Activated naive CD4-positive, alpha-beta T cell treated with anti-CD3 and anti-CD28 coated beads, Interleukin-2, amount 50 U/mL, for 16 hours (primary cell): ENCODE measurements at places on chromosomes 7 and 10.
A peak's percentile ranks its signal among the peaks of the same experiment; 100 is the strongest.

- no peak for DNase-seq
Observed at GRCh38 chr10:100864978-100865377, 47.8 kb upstream of the SLF2 start.

DNA sequence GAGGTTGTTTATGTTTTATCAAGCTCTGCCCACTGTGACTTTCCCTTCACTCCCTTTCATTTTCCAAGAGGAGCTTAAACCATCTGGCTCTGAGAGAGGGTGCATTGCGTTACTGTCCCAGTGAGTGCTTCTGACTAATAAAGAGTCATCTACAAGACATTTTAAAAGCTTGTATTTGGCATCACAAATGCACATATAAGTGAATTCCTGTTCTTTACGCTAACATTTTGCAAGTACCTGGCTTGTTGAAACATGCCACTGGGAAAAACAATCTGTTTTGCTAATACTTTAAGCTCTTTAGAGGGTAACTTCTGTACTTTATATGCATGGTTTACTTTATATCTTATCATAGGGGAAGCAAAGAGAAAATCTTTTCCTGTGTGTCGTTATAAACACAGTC lies 534.6 kb upstream of the POM121L12 start:
- DNase-seq, result no peak

- no peak for DNase-seq
Observed at GRCh38 chr7:136869001-136869961, 829 bp downstream of the CHRM2 start.

DNA sequence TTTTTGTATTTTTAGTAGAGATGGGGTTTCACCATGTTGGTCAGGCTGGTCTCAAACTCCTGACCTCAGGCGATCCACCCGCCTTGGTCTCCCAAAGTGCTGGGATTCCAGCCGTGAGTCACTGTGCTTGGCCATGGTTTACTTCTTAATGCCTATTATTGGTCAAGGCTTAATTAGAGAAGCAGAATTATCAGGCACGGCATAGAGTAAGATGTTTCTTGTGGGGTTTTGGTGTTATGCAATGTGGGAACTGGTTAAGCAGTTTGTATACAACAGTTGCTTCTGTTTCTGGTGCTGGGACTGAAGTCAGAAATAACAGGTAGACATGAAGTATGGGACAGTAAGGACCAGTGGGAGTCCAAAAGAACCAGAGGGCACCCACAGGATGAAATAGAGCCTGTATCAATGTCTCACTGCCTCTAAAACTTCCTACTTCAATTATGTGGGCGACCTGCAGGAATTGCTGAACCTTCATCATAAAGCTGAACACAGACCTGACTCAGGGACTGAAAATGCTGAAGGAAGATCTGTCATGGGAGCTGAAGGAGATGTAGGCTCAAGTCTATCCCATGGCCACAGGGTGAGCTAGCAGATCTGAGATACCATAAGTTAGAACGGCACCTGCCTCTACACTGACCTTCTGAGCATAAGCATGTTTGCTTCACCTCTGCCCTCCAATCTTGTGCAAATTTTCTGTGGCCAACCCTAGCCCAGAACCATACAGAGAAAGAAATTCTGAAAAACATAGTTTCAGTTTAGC lies 38.3 kb upstream of the VCL start:
- no peak for DNase-seq

DNA sequence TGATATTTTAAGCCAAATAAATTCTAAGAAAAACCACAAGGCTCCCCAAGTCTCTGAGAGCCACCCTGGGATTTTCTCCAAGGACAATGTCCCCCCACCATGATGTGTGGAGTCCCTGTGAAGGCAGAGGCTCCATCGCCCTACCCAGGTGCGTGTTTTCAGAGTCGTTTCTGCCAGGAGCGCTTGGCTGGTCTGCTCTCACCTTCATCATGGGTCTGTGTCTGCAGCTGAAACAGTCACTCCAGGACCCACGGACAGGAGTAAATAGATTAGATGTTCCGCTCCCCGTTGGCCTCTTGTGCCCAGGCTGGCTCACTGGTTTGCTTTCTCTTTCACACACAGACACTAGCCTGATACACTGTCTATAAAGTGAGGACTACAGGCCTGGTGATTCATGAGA lies 217.5 kb downstream of the SFMBT2 start:
- DNase-seq, result peak; percentile 33

GRCh38 chr7:74190259-74190658 lies 16.1 kb downstream of the EIF4H start:
- DNase-seq, result no peak

DNA sequence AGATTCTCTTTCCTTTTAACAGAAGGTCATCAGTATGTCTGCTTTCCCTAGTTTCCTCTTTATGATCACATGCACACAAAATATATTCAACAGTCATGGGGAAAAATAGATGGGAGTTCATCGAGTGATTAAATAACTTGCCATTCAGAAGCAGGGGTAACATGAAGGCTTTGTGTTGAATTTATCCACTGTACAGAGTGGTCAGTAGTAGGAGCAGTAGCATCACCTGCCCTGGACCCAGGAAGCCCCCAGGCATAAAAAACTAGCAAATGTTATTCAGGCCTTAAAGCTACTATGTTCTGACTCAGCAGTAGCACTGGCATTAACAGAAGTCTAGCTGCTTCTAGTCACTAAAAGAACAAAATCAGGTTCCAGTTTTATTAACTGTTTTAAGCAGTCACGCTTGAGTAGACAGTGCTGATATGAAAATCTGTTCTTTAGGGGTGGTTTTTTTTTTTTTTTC lies 31.4 kb upstream of the FAM133B start:
- no peak for DNase-seq

- DNase-seq, result no peak
Observed at GRCh38 chr7:128908750-128909624, 1.5 kb downstream of the KCP start.

- DNase-seq, result no peak
Observed at GRCh38 chr10:12179606-12180170, 16.0 kb downstream of the NUDT5 start.

GRCh38 chr10:35351021-35351420 lies 14.7 kb downstream of the CCNY start:
- no peak for DNase-seq

- no peak for DNase-seq
Observed at GRCh38 chr10:26779176-26779860, 81.4 kb downstream of the ABI1 start.

GRCh38 chr7:117796889-117797288 lies 76.4 kb downstream of the CTTNBP2 start:
- DNase-seq, result no peak

GRCh38 chr7:73921623-73922528 lies 60.9 kb downstream of the TMEM270 start:
- no peak for DNase-seq

- no peak for DNase-seq
Observed at GRCh38 chr7:113731571-113731970, 187.2 kb downstream of the PPP1R3A start.

DNA sequence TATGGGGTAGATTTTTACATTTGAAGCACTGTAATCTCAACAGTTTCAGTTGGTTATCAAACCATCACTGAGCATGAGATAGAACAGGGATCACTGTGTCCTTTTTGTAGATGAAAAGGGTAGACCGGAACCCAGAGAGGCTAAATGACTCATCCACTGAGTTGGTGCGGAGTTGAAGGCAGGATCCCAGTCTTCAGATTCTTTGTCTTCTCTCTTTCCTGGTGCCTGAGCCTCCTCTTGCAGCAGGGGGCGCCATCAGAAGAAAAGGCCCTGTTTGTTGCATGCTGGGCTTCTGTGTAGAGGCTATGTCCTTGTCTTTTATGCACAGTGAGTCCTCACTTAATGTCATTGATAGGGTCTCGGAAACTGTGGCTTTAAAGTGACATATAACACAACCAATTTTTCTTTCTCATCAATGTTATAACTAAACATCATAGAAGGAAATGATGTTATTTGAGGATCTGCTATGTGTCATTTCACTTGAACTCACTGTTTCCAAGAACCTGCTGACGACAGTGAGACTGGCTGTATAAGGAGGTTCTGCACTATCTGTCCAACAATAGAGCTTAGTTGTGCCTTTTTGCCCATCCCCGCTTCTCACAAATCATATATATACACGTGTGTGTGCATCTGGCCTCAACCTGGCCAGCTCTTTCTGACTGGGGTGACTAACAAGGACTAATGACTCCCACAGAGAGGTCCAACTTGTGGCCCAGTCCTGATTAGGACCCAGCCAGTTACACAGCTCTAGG lies 14.3 kb downstream of the ZNF282 start:
- peak; percentile 70 for DNase-seq

DNA sequence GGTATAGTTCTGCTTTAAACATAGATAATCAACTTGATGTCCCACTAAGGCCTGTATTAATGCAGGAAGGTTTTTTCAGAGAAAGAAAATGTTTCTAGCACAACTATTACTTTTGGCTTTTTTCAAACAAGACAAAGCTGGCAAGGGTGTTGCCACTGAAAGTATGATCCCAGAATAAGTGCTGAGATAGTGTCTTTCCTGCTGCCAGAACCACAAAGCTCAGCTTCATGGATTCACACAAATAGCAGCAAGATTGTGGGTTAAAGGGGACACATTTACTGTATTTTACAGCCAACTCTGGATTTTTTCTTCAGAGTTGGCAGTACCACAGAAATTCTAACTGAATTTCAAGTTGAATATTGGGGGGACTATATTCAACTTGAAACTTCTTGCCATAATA lies 4.3 kb downstream of the NCOA4 start:
- DNase-seq, result no peak

DNA sequence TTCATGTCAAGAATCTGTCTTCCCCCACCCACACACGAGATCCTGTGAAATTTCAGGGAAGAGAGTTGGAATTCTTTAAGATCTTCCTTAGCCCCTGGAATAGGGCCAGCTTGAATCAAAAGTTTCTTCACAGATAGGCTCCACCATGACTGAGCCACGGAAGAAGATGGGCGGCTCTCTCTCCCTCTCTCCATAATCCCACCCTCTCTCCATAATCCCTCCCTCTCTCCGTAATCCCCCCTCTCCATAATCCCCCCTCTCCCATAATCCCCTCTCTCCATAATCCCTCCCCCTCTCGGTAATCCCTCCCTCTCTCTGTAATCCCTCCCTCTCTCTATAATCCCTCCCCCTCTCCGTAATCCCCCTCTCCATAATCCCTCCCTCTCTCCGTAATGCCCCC lies 20.4 kb downstream of the SHH start:
- no peak for DNase-seq

GRCh38 chr10:132059760-132060508 lies 5.8 kb upstream of the JAKMIP3 start:
- DNase-seq, result no peak

- no peak for DNase-seq
Observed at GRCh38 chr10:106032450-106033002, 1132.0 kb downstream of the SORCS1 start.

DNA sequence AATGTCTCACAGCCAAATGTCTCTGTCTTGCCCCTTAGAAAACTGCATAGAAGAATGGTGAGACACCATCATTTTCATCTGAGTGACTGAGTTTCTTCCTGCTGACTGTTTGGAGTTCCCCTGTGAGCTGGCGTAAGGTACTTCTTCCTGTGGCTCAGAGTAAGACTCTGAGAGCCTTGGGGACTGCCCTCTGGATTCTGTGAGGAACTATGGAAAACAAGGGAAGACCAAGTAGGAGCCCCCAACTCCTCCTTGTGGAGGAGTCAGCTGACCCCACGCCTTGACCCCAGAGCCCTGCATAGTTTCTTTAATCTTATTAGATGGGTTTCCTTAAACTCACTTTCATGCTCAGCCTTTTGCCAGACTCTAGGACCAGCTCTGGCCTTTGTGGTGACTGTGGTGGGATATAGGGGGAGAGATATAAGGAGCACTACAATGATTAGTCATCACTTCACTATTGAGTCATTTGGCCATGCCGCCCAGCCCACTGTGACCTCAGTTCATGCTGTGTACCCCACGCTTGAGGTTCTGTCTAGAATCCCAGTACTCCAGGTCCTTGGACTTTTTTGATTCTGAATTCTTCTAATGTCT lies 51.8 kb upstream of the FAM133B start:
- DNase-seq, result peak; percentile 42

- DNase-seq, result no peak
Observed at GRCh38 chr7:17523813-17524739, 225.6 kb downstream of the AHR start.

GRCh38 chr7:64774204-64774842 lies 19.9 kb upstream of the ZNF138 start:
- no peak for DNase-seq

- DNase-seq, result no peak
Observed at GRCh38 chr7:90025771-90026170, 128.5 kb upstream of the STEAP1 start.

DNA sequence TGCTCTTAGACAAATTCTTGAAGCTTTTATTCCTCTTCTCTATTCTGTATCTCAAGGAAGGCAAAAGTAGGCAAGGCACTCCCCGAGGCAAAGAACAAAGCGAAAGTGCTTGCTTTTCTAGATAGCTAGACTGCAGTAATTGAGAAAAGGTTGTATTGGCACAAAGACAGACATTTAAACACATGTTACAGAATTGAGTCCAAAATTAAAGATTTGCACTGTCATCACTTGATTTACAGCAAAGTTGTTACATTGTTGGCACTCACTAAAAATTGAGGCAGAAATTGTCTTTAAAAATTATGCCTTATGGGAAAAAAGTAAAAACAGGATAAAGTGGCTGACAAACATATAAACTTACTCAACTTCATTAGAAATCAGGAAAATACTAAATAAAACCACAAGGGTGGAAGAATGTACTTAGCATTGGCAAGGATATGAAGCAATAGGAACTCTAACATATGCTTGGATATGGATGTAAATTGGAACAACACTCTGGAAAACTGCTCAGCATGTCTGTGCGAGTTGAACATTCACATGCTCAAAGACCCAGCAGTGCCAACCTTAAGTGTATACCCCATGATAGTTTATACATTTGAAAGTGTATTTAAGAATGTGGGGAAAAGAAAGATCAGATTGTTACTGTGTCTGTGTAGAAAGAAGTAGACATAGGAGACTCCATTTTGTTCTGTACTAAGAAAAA lies 491.3 kb downstream of the GLRX3 start:
- DNase-seq, result no peak

DNA sequence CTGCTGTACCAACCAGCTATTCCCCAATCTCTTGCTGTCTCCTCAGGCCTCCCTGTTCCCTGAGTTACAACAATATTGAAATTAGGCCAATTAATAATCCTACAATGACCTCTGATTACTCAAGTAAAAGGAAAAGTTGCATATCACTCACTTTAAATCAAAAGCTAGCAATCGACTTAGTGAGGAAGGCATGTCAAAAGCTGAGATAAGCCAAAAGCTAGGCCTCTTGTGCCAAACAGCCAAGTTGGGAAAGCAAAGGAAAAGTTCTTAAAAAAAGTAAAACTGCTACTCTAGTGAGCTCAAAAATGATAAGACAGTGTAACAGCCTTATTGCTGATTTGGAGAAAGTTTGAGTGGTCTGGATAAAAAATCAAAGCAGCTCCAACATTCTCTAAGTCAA lies 129.8 kb downstream of the LSMEM1 start:
- no peak for DNase-seq
